Hepatocyte (in vitro differentiated cells): ENCODE measurements at places on chromosomes 3 and 15. TPM values are rescaled to one million over a fixed set of nuclear protein-coding genes. Genes with fewer than 3 reads are reported as not detected.

DNA sequence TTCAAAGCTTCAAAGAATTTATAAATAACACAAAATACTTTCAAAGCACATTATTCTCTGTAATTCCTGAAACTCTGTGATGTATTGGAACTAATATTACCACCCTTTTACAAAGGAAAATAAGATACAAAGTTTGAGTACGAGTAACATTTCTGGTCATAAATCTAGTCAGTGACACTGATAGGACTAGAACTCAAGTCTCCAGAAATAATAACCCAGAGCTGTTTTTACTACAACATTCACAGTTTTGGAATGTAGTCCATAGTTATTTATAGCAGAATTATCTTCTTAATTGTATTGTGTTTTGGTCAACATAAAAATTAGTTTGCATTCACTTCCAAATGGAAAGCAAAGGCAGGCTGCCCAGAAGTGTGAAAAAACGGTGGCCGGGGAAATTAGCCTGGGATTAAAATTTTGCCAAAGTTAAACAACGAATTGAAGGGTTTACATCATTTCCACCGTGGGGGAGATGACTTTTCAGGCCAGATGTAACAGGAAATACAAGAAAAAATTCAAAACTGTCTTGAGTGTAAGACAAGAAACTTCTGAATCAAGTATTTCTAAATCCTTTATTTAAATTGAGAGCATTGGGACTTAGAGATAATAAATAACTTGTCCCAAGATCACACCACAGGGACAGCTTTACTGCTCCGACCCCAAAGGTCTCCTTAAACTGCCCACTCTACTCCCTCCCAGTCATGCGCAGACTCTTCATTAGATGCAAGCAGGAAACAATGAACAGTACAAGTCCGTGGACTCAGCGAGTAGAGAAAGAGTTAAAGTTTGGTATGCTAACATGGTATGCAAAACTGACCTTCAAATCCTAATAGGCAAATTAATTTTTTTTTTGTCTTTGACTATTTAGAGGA is 74.3 kb upstream of the VGLL4 start:
- peak; percentile 35 for DNase-seq

- DNase-seq = no peak
Measured at GRCh38 chr3:41118461-41119390, 80.6 kb upstream of the CTNNB1 start.

- no peak for DNase-seq
Measured at GRCh38 chr15:58057559-58057958, 8.0 kb downstream of the ALDH1A2 start.

DNA sequence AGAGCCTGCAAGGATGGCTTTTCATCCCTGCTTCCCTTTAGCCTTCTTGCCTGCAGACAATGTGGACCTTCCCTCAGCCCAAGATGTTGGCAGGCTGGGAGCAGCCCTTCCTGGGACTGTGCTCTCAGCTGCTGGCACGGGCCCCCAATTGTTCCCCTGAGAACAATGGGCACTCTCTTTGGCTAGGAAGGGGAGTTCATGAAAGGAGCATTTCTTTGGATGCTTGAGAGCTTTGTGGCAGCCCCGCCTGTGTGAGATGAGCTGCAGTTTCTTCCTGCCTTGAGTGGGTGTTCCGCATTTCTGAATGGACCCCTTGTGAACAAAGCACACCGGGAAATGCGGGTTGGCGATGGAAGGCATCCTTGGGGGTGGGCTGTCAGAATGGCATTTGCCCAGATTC is 35.0 kb upstream of the BSN start:
- no peak for DNase-seq

DNA sequence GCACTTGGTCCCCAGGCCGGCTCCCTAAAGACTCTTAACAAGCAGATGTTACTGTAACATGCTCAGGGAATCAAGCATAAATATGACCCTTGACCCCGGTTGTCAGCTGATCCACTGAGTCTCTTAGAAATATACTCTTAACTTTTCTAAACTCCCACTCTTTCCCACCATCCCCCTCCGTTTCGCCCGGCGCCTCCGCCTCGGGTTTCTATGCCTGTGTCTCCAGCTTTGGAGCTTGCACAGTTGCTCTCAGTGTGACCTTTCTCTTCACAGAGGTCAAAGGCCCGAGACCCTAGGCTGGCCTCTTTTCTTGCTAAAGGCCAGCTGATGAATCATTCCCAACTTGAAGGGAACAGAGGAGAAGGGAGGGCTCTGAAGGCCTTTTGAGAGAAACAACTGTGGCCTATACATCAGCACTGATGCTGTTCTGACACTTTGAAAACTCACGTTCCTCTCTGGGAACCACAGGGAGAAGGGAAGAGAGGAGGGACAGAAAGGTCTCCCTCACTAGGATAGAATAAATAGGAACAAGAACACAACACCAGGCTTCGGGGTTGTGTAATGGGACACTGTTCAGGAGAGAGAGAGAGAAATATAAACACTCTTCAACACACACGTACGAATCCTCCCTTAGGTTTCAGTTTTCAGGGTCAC is 484.5 kb upstream of the NR2F2 start:
- no peak for DNase-seq

PRKCD gene
- 18.6 and 23.6 TPM in 2 replicates for polyA plus RNA-seq

RARB gene
- polyA plus RNA-seq = 20.2 and 22.2 TPM in 2 replicates
